ENCODE measurements at places on chromosomes 4 and X.

- no peaks in the 10 kb centered on the region for H3K36me3 ChIP-seq
- no peak overlapping the region for H3K27ac ChIP-seq
- no peak for DNase-seq
- no peak overlapping the region for H3K4me3 ChIP-seq
- peaks cover 58% of the 10 kb centered on the region for H3K4me1 ChIP-seq
Observed at GRCh38 chr4:102564399-102565059, 63.4 kb downstream of the NFKB1 start.

- H3K27me3 ChIP-seq, result no peaks in the 10 kb centered on the region
- H3K4me3 ChIP-seq, result no peak overlapping the region
- peaks cover 15% of the 10 kb centered on the region for H3K4me1 ChIP-seq
- no peak for DNase-seq
Observed at GRCh38 chr4:173187732-173188131, 19.1 kb downstream of the GALNT7 start.

- DNase-seq, result no peak
- H3K27ac ChIP-seq, result peak overlapping the region; percentile 86
Observed at GRCh38 chrX:71532078-71532752, 689 bp upstream of the OGT start.

DNA sequence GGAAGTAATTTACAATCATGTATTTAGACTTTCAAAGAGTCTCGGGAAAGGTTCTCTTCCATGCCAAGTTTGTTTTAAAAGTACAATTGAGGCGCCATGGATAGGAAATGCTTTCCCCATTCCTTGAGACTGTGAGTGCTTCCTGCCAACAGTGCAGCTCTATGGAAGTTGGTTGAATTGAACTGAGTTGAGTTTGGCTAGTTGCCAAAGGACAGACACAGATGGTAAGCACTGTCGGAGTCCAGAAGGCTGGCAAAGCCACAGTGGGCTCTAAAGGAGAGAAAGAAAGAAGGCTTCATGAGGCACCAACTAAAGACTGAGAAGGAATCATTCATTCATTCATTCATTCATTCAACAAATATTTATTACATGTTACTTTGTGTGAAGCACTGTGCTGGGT lies 4.3 kb upstream of the KCNE5 start:
- no peak overlapping the region for H3K4me3 ChIP-seq
- H3K4me1 ChIP-seq, result peaks cover 4% of the 10 kb centered on the region
- no peak overlapping the region for H3K27ac ChIP-seq

GRCh38 chrX:31245714-31246113 lies 173.9 kb upstream of the FTHL17 start:
- no peak overlapping the region for H3K4me3 ChIP-seq
- H3K36me3 ChIP-seq, result no peaks in the 10 kb centered on the region
- no peaks in the 10 kb centered on the region for H3K27me3 ChIP-seq
- no peak overlapping the region for H3K27ac ChIP-seq
